ENCODE measurements at places on chromosomes 2 and 18.
A peak's percentile ranks its signal among the peaks of the same experiment; 100 is the strongest.

- DNase-seq, result no peak
Observed at GRCh38 chr2:27822049-27822448, 50.5 kb downstream of the MRPL33 start.

DNA sequence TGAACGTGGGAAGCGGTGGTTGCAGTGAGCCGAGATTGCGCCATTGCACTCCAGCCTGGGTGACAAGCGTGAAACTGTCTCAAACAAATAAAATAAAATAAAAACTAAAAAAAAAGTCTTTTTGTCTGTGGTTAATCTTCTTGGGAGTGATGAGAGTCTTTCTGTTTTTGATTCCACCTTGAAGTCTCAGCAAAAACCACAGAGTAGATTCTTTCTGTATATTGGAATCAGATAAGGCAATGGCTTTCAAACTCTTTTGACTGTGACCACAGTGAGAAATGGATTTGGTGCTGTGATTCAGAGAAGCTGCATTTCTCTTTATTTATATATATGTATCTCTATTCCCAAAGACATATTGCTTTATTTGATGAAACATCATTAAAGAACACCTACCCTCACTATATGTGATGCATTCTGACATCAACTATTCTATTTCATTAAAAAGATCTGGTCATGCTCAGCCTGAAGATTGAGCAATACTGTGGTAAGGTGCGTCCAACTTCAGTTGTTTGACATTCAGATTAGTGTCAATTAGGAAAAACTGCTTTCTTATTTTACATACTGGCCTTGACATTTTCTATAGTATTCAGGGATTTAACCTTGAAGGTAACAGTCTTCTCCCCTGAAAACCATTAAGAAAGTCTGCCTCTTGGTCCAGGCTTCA lies 15.6 kb downstream of the HRH4 start:
- no peak for DNase-seq

- no peak for DNase-seq
Observed at GRCh38 chr2:229273006-229273722, 2.1 kb upstream of the PID1 start.

- DNase-seq, result peak; percentile 22
Observed at GRCh38 chr2:140990416-140990815, 1140.4 kb downstream of the LRP1B start.

DNA sequence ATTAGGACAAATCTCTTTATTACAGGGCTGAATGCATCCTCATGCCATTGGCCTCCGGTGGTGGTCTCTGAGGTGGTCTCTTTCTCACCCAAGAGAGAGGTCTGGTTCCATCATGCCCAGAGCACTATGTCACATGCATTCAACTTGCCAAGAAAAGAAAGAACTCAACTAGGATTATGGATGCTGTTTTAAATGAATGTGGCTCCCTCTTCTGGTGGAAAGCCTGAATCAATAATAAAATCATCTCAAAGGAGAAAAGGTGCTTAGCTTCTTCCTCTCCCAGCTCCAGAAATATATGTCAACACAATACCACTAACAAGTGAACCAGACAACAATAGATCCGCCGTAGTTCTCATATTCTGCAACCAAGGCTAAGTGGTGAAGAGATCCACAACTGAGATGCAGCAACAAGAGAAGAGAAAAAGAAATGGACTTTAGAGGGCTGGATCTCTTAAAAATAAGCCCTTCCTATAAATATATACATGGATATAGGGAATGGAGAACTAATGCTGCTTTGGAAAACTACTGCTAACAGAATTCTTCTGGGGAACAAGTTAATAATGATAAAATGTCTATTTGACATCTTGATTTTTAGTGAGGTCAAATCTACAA lies 396.8 kb downstream of the NCKAP5 start:
- DNase-seq, result peak; percentile 63

GRCh38 chr2:53715568-53715967 lies 52.0 kb upstream of the CHAC2 start:
- DNase-seq, result peak; percentile 20

DNA sequence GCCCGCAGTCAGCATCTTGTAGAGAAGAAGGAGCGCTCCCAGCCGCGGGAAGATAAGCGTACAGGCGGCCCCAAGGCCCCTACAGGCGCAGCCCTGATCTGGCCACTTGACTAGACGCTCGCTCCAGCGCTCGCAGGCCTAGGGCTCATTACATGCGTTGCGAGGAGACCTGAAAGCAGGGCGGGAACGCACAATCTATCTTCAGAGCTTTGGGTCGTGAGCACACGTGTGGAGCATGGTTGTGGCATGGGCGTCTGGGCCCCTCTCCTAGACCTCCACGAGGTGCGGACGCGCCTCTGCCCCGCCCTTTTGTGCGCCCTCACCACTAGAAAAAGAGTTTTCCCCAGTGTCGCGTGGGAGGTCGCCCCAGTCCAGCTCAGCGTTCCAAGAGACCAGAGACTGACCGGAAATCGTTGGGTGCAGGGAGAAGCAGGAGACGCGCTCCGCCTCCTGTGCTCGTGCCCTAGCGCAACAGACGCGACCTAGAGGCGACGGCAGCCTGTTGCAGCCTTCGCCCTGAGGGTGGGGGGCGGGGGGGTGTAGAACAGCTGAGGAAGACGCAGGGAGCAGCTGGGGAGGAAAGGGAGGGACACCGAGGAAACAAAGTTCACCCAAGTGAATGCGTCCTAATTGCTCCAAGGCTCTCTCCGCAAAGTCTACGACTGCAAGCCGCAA lies 12.6 kb downstream of the NR4A2 start:
- DNase-seq, result peak; percentile 41

GRCh38 chr2:231634412-231634811 lies 41.7 kb downstream of the TEX44 start:
- DNase-seq, result no peak

DNA sequence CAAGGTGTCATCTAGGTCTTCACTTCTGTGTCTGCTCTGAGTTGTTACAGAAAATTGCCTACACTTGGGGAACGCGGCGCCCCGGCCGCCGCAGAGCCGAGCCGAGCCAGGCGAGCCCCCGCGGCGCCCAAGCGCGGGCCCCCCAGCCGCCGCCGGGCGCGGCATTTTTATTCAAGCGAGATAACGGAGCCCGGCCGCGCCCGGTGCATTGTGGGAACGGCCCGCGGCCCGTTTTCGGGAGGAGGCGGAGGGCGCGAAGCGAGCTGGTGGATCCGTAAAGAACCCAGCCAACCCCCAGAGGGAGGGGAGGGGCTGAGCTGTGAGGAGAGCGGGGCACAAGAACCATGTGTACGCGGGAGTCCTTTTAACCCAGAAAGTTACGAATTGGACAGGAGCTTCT lies 191.8 kb downstream of the FTCDNL1 start:
- DNase-seq, result peak; percentile 65

- no peak for DNase-seq
Observed at GRCh38 chr2:227450311-227450841, 21.6 kb upstream of the AGFG1 start.

- no peak for DNase-seq
Observed at GRCh38 chr2:59752512-59752911, 800.9 kb downstream of the BCL11A start.

GRCh38 chr2:128874608-128875007 lies 555.9 kb upstream of the HS6ST1 start:
- no peak for DNase-seq

DNA sequence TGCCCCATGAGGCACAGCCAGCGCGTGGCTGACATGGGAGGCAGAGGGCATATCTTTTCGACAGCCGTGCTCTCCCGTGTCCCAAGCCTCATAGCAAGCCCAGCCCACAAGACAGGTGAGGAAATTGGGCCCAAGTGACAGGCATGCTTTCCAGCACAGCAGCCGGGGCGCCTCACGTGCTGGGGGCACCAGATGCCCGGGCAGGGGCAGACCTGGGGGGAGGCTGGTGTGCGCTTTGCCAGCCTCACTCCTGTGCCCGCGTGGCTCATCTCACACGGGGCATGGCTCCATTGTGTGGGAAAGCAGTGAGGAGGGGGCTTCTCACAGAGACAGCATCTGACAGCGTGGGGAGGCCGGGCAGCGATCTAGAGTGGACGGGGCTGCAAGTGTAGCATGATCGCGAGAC lies 93.2 kb downstream of the USP40 start:
- no peak for DNase-seq

DNA sequence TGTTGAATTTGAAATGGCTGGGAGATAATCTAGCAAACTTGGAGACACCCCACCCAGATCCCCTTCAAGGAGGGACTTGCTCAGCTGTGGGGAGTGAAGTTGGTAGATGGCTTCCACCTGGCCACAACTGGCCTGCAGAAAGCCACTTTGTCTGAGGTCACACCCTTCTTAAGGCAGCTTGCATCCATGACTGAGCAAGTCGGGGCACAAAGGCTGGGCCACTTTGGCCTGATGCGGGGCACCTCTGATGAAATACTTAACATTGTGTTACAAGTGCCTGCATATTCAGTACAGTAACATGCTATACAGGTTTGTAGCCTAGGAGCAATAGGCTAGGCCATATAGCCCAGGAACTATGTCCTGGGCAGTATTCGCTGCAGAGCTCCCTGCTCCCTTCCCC lies 13.4 kb upstream of the RPL37A start:
- no peak for DNase-seq

DNA sequence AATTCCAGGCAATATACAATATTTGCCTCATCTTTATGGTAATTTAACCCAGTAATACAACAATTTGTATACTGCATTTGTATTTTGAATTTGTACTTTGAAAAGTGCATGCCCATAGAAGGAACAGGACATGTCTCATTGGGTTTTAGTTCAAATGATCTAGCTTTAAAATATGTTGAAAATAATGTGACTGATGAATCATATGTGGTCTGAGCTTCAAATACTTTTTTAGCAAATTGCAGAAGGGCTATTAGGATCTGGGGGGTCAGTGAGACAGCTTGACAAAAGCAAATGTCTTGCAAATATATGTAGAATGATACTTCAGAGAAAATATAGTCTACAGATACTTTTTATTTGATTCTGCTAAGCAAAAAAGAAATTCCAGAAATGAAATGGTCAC lies 248.9 kb downstream of the DCC start:
- DNase-seq, result peak; percentile 26

- no peak for DNase-seq
Observed at GRCh38 chr2:15892151-15892880, 48.0 kb upstream of the MYCN start.

DNA sequence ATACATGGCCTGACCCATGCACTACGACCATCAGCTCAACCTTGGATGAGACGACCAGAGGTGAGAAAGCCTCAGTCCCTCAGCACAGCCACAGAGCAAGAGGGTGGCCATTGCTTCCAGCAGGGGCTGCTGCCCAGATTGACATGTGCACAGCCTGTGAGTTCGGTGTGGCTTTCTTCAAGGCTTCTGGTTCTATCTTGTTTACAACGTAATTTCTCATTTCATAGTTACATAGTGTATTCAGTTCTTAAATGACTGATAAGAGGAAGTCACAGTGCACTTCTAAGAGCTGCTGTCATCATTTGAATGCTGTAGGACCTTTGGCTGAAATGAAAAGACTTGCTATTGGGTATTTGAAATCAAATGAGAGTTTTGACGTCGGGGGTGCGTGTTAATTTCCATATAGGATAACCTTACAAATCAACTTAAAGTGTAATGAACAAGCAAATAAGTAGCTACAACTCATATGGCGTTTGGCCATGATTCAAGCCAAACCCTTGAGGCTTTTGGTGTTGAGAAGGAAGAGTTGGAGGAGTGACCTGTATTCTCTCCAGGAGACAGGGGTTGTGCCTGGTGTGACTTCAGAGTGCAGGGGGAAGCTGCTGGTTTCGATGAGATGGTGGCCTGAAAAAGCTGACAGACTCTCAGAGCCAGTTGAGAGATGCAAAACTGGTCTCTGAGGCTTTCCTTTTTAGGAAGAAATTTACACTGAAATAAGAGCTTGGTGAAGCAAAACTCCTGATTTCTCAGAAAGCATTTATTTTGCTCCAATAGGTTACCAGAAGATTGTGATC lies 51.0 kb downstream of the TSHZ1 start:
- DNase-seq, result no peak

GRCh38 chr18:45328811-45329210 lies 286.5 kb upstream of the SLC14A2 start:
- DNase-seq, result peak; percentile 56

DNA sequence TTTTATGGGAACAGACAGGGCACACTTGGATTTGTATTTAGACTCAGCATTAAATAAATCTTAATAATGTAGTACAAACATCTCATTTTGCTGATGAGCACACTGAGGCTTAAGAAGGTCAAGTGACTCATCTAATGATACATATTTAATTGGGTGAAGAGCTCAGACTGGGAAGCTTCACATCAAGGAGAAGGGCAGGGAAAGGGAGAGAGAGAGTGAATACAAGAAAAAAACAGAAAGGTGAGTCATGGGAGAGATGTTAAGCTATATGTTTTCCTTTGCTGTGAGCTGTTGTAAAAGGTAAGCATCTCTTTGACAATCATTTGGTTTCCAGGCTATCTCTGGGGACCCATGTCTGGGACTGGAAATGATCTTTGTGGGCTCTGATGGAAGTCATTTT lies 277.8 kb downstream of the SETBP1 start:
- no peak for DNase-seq

- no peak for DNase-seq
Observed at GRCh38 chr18:66280470-66280869, 323.4 kb downstream of the CDH19 start.

- DNase-seq, result no peak
Observed at GRCh38 chr2:210558708-210559107, 2.3 kb downstream of the CPS1 start.

GRCh38 chr2:54083021-54083420 lies 32.4 kb upstream of the ACYP2 start:
- no peak for DNase-seq

DNA sequence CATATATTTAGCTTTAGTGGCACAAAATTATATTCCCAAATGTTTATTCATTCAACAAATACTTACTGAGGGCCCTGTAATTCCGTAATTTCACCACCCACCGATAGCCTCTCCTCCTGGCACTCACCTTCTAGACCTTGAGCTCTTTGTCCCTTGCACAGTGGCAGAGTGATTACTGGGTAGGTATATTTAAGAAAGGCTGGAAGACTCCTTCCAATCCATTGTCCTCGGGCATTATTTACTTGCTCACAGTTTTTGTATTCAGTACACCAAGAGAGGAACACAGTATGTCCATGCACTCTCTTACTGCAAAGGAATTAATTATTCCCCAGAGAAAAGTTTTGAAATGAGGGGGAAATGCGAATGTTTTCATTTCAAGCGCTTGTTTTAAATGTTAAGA lies 1.1 kb upstream of the CDCA7 start:
- no peak for DNase-seq
